GM23248 (cell line): ENCODE measurements at places on chromosomes 3 and 15.
A peak's percentile ranks its signal among the peaks of the same experiment; 100 is the strongest.

- DNase-seq = peak; percentile 14
Measured at GRCh38 chr3:149234671-149235245, 13.1 kb upstream of the CP start.

- no peak for DNase-seq
Measured at GRCh38 chr3:69764121-69764741, 25.0 kb downstream of the MITF start.

DNA sequence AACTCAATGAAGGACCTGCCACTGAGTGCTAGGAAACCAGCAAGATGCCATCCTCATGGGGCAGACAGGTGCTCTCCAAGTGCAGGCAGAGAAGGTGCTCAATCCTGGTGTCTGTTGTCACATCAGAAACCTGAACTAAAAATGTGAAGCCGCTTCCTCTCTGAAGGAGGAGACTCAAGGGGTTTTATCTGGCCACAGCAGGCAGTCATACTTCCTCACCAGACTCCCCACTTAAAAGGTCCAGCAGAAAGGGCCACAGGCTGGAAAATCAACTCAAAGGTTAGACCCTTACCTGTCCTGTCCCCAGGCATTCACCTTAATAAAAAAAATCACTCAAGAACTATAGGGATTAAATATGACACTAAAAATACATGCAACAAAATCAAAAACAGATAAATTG is 4.8 kb downstream of the CCDC12 start:
- DNase-seq = no peak

DNA sequence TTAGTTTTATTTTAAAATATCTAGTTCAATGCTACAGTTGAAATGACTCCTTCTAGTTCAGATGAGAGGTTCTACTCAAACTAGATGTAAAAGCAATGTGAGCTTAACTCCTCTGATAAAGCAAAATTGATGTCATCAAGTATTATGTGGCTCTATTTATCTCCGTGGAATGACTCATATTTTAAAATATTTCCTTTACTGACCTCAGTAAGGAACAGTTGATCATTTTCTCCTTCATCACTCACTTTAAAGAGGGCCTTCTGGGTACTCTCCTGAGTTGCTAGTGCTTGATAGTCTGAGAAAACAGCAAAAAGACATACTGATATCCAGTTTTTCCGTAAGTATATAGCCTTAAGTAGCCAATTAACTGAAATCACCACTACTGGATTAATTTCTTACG is 1099.3 kb downstream of the ROBO2 start:
- peak; percentile 29 for DNase-seq

DNA sequence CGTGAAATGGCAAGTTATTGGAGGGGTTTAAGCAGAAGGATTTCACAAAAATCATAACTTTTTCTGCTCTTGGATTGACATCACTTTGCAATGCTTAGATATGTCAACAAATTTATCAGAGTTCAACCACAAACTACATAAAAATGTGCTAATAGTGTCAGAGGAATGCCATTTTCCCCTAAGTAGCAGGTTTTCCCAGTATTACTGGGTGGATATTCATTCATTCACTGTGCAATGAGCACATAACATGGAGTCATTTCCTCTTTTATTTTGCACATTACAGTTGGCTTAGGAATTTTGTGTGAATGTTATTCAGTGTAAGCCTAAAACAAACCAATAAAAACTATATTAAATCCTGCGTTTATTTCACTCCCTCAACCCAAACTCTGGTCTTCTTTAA is 537.3 kb upstream of the MCTP2 start:
- DNase-seq = no peak

- no peak for DNase-seq
Measured at GRCh38 chr15:78024519-78024870, 53.0 kb downstream of the TBC1D2B start.

DNA sequence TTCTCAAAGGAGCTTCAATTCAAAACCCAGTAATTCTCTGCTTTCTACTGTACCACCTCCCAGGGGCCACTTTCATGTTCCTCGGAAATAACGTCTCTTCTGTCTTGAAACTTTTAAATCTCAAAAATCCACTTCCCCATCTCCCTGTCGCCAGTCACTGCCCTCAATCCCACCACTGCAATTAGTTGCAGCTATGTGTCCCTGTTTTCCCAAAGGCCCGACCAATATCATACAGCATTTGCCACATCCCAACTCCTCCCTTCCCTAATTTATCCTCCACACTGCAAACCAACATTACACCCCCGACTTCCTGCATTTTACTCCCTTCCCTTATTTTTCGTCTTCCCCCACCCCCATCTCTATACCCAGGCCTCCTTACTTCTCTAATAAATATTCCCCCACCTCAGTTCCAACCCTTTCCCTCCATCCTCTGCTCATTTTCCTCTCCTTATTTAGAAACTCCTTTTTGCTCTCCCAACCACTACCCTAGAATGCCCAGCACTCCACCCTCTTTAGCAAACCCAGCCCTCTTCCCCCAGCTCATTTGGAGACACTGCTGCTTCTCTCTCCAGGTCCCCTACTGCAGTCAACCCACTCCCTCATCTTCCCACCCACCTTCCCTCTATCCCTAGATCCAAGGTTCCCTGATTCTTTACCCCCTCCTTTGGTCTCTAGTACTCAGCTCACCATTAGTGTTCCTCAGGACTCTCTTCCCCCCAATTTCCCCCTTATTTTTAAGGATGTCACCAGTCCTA is 1.1 kb downstream of the NPTN start:
- peak; percentile 69 for DNase-seq

DNA sequence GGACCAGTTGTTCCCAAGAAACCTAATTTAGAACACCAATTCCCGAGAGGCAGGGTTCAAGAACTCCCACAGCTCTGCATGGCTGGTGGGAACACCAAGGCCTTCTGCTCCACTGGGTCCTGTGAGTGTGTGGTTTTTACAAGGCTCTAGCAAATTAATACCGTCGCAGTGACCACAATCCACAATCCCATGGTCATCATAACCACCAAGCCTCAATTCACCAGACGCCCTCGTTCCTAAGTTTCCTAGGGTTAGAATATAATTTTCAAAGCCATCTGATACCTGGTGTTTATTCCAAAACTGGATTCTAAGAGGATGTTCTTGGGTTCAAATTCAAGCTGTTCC is 114.9 kb upstream of the RPL32 start:
- DNase-seq = no peak

DNA sequence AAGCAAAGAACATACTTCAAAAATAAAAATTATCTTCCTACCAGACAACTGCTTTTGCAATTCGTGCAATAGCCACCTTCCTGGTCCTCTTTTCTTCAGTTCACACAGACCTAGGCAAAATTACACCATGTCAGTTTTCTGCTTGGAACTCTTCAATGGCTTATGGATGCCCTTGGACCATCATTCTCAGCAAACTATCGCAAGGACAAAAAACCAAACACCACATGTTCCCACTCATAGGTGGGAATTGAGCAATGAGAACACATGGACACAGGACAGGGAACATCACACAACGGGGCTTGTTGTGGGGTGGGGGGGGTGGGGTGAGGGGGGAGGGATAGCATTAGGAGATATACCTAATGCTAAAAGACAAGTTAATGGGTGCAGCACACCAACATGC is 29.2 kb upstream of the PLSCR5 start:
- DNase-seq = no peak

GRCh38 chr3:105360003-105360402 is 6.7 kb upstream of the ALCAM start:
- DNase-seq = no peak

GRCh38 chr15:41161736-41162135 is 45.7 kb upstream of the INO80 start:
- DNase-seq = peak; percentile 3

DNA sequence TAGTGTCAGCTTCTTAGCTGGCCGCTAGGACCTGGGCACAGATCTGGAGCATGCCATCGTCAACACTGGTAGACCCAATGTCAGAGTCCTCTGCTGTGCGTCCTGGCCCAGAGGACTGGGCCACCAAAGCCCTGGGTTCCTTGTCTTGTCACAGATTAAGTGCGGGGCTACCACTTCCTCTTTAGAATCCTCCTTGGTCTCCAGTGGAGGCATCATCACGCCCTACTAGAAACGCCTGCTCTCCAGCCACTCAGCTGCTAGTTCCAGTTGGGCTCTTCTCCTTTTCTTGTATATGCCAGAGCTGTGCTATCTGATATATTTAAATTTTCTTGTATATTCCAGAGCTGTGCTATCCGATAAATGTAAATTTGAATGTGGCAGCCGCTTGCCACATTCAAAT is 11.2 kb downstream of the PPCDC start:
- DNase-seq = no peak

GRCh38 chr15:90946538-90946937 is 8.1 kb upstream of the RCCD1 start:
- DNase-seq = no peak

- DNase-seq = no peak
Measured at GRCh38 chr3:4529876-4530588, 36.9 kb downstream of the ITPR1 start.

- DNase-seq = no peak
Measured at GRCh38 chr3:31357451-31357850, 175.3 kb upstream of the STT3B start.

- no peak for DNase-seq
Measured at GRCh38 chr3:14914779-14915117, 32.6 kb upstream of the NR2C2 start.

DNA sequence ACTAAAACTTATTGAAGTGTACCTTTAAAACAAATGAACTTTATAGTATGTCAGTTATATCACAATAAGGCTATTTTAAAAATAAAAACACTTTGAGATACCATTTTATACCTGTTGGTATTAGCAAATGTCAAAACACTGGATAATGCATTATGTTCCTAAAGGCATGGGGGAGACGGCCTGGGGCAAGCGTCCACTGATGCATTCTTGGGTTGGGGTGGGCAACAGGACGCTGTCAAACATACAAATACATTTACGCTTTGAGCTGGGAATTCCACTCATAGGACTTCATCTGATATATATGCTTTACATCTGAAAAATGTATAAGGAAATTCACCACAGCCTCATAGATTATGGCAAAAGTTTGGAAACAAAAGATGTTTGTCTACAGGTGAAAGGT is 7.6 kb upstream of the GATA2 start:
- DNase-seq = no peak

DNA sequence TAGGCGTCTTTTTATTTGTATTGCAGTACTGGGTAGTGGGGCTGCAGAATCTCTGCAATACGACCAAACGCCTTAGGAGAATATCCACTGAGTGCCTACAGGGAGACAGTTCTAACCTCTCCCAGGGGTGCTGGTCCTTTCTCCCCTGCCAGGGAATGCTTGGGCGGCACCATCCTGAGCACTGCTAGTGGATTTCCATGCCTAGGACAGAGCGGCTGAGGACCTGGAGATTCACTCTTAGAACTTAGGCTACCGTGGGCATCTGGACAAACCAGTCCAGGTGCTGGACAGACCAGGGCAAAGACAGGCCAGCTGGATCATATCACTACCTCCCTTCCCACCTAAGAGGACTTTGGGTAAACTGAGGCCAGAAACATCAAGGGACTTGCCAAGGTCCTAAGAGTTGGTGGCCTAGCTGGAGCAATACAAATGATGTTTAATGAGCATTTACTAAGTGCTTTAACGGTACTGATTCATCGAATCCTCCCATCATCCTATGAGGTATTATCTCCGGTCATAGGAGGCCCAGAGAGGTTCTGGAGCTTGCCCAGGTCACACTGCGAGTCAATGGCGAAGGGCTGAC is 902 bp downstream of the TMEM44 start:
- no peak for DNase-seq

DNA sequence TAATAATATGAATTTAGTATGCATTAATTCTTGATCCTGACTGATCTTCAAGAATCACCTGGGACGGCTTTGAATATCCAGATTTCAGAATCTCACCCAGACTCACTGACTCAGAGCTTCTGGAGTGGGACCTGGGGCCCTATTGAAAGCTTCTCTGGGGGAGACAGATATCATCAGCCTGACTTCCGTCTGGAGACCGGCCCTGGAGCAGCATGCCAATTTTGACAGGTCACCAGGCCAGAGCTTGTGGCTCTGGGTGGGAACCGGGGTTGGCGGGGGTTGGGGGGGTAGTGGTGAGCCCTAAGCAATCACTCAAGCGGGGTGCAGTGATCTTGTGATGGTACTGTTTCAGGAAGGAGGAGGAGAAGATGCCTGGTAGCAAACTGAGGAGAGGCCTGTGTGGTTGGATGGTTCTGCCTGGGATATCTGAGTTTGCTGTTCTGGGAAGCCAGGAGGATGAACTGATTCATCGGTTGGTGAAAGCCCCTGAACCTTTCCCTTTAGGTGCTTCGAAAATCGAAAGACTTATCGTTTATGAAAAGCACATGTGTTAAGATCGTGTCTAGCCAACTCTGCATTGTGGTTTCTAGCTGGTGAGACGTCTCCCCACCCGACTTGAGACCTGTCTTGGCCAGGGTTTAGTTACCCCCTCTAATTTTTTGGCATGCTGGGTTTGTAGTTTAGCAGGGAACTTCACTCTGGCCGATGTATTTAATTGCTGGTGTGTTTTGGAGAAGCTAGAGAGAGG is 263.9 kb upstream of the C2CD4B start:
- no peak for DNase-seq
